ENCODE measurements at places on chromosomes 2 and 18. TPM values are rescaled to one million over a fixed set of nuclear protein-coding genes. Genes with fewer than 3 reads are reported as not detected.

DNA sequence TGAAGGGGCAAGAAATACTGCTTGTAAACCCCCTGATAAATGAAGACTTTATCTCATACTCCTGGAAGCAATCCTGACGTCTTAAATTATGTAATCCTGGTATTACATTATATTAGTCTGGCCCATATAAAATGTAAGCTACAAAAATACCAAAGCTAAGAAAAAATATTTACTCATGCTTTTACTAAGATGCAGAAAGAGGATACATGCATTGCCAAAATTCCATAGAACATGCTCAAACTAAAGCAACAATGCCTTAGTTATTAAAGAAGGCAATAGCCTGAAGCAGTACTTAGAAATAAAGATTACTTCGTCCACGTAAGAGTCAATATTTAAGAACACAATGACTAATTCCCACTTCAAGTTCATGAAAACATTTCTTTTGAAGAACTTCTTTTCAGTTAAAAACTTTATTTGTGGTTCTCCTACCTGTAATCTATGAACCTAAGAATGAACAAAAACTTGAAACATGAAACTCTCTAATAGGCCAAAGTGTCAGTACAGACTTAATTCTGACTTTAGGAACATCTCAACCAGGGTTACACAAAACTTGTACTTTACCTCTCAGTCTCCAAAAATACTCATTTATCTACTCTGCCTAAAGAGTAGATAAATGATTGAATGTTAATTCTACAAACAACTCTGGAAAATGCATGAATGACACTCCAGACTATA is 117.3 kb downstream of the THADA start:
- peak; percentile 57 for DNase-seq

GRCh38 chr18:25039781-25040180 is 312.2 kb downstream of the ZNF521 start:
- no peak for DNase-seq

DNA sequence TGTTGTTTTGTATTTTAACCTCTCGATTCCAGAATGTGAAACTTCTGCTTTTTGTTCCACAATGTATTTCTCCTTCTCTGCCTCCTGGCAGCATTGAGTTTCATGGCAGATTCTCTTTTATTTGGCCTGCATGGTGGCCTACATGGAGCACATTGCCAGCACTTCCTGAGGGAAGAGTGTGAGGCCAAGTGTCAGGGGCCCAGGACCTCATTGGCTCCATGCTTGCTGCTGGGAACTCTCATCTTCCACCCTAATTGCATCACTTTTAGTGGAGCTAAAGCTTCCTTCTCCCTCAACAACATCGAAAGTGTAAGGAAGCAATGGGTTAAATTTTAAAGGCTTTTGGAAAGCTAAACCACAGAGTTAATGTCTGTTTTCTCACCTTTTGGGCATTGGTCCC is 9.5 kb downstream of the TRIB2 start:
- no peak for DNase-seq

DNA sequence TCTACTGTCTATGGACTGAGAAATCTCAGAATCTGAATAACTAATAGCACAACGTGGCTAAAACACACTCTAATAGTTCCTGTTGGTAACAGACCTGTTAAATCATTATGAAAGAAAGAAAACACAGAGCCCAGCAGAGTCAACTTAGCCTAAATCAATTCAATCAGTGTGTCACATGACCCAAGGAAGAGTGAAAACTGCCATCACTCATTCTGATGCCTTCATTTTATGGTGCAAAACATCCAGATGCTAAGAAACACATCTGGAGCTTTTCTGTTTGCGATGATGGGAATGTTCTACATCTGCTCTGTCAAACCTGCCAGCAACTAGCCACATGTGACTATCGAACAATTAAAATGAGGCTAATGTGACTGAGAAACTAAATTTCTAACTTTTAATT is 295.7 kb upstream of the TRIB2 start:
- DNase-seq = no peak

GRCh38 chr18:10006311-10006893 is 92.6 kb downstream of the VAPA start:
- DNase-seq = peak; percentile 60

The RAD51AP2 gene
- total RNA-seq = not detected

GRCh38 chr2:234546770-234547169 is 49.9 kb upstream of the ARL4C start:
- DNase-seq = no peak

The MAPK4 gene
- total RNA-seq = not detected

The IL37 gene
- not detected for total RNA-seq

GRCh38 chr2:10901160-10901939 is 10.4 kb upstream of the KCNF1 start:
- DNase-seq = no peak

- DNase-seq = no peak
These were observed 136.1 kb upstream of the TMEM200C start for GRCh38 chr18:6031442-6031841.

The INO80D gene
- total RNA-seq = 12.0 TPM

DNA sequence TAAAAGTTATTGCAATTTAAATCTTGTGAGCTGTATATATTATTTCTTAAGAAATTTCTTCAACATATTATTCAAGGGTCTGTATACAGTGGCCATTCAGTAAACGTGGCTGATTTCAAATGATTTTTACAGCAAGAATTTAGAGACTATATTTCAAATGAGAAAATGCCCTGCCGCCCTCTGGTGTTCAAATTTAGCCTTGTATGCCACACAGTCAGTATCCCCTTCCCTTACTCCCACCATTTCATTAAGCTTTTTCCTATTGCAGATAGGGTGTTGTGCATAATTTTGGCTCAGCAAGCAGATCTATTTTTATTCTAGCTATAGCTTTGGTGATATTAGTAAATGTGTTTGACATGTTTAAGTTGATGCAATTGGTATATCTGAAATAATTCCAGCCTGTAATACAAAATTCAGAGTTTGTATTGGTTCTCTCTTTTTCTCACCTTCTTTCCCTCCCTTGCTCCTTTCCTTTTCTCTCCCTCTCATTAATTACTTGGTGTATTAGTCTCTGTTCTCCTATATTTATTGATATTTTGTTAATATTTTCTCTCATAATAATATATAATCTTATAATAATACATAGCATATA is 22.8 kb upstream of the SCN7A start:
- peak; percentile 32 for DNase-seq

DNA sequence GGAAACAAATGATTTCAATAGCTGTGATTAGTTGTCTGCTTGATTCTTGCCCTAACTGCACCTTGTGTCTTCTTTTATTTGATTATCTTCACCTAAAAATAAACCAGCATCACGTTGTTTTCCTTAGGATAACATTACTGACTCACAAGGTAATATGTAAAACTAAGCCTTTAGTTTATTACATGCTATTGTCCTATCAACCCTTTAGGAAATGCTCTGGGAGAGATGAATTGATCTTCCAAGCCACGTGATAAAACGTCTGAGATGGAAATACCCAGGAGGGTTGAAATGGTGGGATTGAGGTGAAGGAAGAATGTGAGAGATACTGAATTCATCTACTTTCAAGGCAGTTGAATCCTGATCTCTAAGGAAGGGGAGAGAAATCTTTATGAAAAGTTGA is 34.5 kb upstream of the TMEM178A start:
- DNase-seq = no peak

GRCh38 chr2:230218421-230218820 is 1.4 kb downstream of the SP110 start:
- no peak for DNase-seq

The REG3A gene
- not detected for total RNA-seq

- DNase-seq = no peak
These were observed 638.0 kb upstream of the VRK2 start for GRCh38 chr2:57408587-57408986.

- no peak for DNase-seq
These were observed 160.1 kb downstream of the TWIST2 start for GRCh38 chr2:239008004-239008403.

DNA sequence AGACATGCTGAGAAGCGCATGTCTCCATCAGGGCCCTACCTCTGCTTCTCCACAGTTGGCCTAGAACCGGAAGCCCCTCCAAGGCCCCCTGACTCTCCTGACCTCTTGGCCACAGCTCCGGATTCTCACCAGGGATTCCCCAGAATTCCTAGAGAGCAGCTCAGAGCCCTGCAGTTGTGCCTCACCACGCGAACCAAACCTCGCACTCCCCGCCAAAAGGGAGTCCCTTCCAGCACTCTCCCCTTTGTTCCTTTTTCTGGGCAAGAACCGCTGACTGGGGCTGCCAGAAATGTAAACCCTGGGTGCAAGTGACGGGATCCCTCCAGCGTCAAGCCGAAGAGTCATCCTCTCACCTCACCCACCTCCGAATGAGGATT is 36.7 kb downstream of the AFF3 start:
- no peak for DNase-seq

The CFLAR gene
- 71.5 TPM for total RNA-seq

DNA sequence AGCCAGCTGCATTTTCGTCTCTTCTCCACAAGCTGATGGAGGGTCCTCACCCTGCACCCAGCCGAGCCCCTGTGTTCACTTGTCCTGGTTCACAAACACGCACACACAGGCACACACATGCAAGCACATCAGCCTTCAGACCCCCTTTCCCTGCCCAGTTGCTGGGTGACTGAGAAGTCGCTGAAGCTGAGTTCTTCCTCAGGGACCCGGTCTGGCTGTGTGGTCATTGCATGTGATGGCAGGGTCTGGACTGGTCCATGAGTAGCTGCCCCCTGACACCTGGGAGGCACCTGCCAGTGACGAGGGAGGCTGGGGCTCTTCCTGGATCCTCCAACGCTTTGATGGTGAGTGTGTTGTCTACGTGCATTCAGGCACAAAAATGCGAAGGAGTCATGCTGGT is 546.1 kb upstream of the SALL3 start:
- DNase-seq = no peak

GRCh38 chr2:240256704-240257637 is 116.5 kb upstream of the OTOS start:
- no peak for DNase-seq

GRCh38 chr18:9413576-9413975 is 61.7 kb upstream of the RALBP1 start:
- DNase-seq = peak; percentile 55

DNA sequence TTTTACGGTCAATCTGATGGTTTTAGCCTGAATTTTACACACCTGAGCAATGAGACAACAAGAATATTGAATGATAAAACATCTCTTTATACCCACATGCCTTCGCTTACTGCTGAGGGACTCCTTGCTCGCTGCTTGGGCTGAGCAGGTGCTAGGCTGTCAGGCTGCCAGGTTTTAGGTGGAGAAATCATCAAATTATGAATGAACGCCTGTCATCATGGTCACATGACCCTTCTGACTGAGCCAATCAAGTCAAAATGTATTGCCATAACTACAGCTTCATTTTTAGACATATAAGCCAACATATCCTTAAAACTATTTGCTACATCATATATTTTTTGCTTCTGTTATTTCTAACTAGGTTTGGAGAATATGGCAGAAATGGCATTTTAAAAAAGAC is 274.0 kb downstream of the LNPK start:
- DNase-seq = no peak

The HOXD13 gene
- not detected for total RNA-seq

- DNase-seq = peak; percentile 2
These were observed 84.2 kb upstream of the FAM136A start for GRCh38 chr2:70385966-70386595.

- peak; percentile 71 for DNase-seq
These were observed 285.1 kb downstream of the MTX2 start for GRCh38 chr2:176554101-176555048.

The FAM98A gene
- total RNA-seq = 41.8 TPM

DNA sequence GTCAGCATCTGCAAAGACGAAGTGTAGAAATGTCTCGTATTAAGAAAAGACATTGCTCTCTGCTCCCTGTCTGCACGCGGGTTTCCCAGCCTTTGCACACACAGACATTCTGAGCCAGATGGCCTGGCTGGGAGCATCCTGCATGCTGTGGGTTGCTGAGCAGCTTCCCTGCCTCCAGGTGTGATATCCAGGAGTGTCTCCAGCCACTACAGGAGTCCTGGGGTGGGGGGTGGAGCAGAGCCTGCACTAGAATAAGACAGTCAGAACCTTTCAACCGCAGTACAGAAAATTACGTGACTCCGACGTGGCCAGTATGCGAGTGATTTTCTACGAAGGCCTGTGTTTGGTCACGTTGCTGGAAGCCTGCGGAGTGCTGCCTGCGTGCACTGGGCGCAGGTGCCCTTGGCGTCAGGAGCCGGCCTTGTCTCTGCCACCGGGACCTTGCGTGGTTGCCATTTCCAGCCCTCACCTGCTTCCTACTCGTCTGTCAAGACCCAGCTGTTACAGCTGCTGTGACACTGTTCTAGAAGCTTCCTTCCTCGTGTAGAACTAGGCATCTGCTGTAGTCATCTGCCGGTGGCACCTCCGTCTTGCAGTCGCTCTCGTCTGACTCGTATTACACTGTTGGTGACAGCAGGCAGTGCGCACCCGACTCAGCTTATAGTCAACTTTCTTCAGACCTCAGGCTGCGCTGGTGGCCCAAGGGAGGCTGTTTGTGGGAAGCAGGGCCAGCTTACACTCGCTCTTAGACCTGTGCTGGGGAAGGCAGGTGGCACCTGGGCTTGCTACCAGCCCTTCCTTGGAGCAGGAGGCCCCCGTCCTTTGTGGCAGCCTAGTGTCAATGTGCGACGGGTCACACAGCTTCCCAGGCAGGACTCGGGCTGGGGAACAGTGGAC is 11.2 kb downstream of the CTDP1 start:
- DNase-seq = no peak

GRCh38 chr2:25323610-25324189 is 18.0 kb downstream of the DNMT3A start:
- no peak for DNase-seq

The CXCR4 gene
- 0.27 TPM for total RNA-seq

DNA sequence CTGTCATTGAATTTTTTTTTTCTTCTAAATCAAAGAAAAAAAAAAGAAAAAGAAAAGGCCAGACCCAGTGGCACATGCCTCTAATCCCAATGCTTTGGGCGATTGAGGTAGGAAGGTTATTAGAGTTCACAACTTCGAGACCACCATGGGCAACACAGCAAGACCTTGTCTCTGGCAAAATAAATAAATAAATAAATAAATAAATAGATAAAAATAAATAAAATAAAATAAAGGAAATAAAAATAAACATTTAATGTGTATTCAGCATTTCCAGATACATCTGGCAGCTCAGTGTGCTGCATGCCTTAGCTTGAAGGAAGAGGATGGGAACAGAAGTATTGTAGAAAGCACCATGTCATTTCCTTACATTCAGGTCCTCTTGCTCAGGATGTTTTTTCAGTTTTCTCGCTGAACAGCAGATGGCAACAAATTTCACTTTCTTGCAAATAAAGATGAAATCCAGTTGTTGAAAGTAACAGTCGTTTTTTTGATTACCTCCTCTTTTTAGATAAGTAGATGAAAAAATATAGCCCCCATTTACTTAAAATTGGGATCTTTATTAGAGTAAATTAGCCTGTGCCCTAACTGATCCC is 25.7 kb upstream of the FAM178B start:
- peak; percentile 82 for DNase-seq

The CDH2 gene
- total RNA-seq = 64.1 TPM

- DNase-seq = peak; percentile 79
These were observed 16.8 kb upstream of the ITM2C start for GRCh38 chr2:230847883-230848388.

The TWIST2 gene
- total RNA-seq = 15.8 TPM

GRCh38 chr2:3483227-3483985 is 35.9 kb downstream of the ADI1 start:
- DNase-seq = peak; percentile 71

- no peak for DNase-seq
These were observed 144.3 kb downstream of the MCFD2 start for GRCh38 chr2:46771309-46771708.

All from fibroblast of the aortic adventitia (primary cell).